ENCODE measurements at places on chromosomes 5 and 9.

GRCh38 chr5:144151026-144151425, 19.4 kb downstream of the YIPF5 start:
- DNase-seq: no peak

DNA sequence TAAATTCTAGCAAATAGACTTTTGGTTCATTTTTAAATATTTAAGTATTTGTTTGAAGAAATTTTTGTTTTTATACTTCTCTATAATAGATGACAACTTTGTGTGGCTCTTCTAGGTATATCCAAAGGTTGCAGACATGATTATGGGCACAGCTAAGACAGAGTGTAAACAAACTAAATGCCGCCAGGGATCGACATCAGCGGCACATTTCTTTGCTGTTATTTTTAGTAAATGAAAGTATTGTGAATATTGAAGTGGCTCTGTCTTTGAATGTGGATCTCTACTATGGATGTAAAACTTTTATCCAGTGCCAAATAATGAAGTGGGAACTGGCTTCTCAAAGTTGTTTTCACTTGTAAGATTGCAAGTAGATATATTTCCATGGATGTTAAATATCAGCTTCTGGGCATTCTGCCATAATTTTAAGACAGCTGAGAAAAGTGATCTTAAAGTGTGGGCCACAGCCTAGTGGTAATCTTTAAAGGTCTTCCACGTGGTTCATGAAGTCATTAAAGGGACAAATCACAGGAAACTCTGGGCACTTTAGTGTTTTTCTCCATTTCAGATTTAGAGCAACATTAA, 589.9 kb downstream of the ZNF608 start:
- no peak for DNase-seq

- no peak for DNase-seq
Observed at GRCh38 chr5:134550271-134551214, 25.1 kb downstream of the JADE2 start.

DNA sequence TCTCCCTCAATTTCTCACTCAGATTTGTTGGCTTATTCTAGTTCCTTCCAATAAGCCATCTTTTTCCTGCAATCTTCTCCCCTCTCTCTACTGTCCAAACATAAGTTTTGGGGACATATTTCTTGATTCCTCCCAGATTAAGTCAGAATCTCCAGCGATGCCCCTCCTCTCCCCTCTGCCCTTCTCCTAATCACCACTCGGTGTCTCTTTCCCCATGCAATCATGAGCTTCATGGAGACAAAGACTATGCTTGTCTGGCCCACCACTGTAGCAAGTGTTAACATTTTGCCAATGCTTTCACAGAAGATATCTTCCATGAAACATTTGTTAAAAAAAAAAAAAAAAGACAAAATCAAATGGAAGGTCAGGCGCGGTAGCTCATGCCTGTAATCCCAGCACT, 42.4 kb downstream of the PDE6A start:
- DNase-seq: no peak

GRCh38 chr5:176134529-176135223, 103.5 kb upstream of the SIMC1 start:
- DNase-seq: no peak

- DNase-seq: no peak
Observed at GRCh38 chr5:136089791-136090190, 42.9 kb upstream of the SMAD5 start.

- DNase-seq: no peak
Observed at GRCh38 chr5:127053049-127053448, 20.3 kb downstream of the C5orf63 start.

DNA sequence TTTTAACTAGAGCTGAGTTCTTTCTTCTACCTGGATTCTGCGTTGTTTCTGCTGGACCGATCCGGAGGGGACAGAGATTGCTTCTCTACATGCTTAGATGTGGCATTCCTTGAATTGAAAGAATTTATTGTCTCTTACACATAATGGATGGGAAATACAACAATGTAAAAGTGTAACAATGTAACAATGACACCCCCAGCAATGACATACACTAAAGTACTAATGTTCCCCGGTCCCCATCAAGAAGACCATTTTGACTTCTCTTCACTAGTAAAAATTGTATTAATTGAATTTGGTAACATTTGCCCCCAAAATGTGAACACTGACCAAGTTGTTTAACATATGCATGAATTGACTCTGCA, 760.2 kb downstream of the TAF11L14 start:
- DNase-seq: no peak

DNA sequence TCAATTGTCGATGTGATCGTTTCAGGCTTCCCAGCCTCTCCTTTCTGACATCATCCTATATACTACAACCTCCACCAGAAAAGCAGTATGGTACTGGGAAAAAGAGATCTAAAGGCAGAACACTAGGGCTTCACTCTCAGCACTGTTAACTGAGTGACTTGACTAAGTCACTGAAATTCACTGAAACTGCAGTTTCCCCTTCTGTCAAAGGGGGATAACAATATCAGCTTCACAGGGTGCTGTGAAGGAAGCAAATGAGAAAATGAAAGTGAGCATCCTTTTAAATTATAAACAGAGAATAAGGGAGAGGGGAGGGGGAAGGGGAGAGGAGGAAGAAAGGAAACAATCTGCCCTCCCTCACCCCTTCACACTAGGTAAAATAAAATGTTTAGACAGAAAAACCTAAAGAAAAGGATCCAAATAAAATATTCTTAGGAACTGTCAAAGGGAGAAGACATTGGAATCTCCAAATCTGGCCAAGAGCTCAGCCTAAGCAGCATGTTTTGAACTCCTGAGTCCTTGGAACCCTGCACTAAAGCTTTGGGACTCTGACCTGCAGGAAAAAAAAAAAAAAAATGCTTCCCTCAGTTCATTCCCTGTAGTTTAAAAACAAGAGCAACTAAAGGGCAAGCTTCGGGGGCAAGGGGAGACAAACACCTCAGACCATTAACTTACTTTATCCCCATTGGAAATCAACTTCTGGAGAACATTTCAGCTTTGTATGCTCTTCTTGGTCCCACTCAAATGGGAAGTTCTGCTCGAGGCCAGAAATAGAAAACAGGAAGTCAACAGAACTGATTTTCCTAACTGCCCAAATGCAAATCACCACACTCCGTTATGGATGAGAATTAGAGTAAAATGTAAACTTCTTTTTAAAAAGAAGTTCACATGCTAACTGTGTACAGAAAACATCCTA, 178.3 kb downstream of the DEPDC1B start:
- no peak for DNase-seq

GRCh38 chr5:73902327-73903051, 276.5 kb downstream of the ARHGEF28 start:
- DNase-seq: peak; percentile 47

GRCh38 chr5:170226661-170227060, 6.1 kb upstream of the C5orf58 start:
- no peak for DNase-seq

GRCh38 chr9:121958530-121958929, 134.6 kb downstream of the TTLL11 start:
- DNase-seq: no peak

DNA sequence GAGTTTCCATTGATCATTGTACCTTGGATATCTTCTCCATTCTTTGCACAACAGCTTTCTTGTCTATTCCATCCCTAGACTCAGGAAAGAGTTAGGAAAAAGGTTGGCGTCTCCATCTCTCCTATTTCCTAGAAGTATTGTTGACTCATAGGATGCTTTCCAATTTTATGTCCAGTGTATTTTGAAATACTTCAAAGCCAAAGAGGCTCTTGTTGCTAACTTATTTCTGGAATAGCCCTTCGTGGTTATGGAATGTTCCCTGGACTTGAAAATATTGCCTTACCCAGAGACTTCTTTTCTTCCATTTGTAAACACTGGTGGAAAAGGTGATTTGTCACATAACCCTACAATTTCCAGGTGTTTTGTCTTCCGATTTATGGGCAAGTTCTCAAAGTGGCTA, 402.3 kb upstream of the ZNF608 start:
- DNase-seq: no peak

DNA sequence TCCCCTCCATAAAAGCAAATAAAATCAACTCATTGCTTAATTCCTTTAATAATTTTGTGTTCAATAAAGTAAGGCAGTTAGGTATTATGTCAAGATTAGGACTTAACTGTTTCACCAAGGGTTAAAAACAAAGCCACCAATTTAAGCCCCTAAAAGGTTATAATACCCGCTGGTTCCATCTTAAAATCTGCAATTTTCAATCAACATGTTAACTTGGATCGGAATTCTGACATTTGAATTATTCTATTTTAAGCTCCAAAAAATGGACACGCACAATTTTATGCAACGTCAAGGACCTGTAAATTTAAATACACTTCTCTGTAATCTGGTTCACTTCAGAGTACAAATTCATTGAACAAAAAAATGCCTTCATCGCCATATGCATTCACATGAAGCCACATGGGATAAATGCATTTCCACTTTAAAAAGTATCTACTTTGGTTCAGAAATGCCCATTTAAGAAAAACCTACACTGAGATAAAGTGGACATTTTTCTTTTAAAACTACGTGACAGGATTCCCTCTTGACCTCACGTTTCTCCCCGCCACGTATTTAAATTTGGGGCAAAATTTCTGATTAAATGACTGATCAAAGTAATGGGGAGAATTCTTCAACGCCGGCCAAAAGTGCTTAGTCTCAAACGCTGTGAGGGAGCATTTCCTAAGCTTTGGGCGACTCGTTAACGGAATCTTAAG, 721 bp downstream of the GIN1 start:
- peak; percentile 26 for DNase-seq

- no peak for DNase-seq
Observed at GRCh38 chr5:24226479-24226878, 418.3 kb downstream of the CDH10 start.

DNA sequence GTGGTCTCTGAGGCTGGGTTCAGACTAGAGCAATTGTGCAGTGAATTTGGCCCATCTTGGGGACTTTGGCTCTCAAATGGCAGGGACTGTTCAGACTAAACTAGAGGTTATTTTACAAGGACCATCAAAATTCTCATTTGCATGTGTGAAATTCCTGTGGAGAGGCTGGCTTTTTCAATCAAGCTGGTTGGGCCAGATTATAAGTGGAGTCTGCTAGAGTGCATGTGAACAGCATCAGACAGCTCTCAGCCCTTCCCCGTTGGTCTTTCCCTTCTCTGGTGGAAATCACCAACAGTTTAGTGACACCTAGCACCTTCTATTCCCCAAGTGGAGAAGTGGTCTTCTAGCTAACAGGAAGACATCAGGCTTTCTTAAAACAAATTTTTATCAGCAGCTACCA, 301.3 kb downstream of the CWC27 start:
- no peak for DNase-seq

DNA sequence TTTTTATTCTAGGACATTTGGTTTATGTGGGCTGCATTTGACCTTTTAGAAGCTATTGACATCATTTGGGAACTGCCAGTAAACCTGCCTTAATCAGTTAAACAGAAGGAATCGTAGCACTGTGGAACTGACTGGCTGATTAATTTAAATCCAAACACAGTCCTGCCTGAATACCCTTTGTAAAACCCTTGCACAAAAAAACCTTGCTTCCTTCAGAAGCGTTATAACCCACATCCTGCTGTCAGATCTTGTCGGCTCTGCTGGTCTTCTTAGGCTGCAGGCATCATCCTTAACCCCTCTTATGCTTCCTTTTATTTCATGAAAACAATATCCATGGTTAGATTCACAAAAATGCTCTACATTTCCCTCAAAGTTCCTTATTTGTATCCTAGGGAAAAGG, 46.3 kb downstream of the PAM start:
- peak; percentile 38 for DNase-seq

DNA sequence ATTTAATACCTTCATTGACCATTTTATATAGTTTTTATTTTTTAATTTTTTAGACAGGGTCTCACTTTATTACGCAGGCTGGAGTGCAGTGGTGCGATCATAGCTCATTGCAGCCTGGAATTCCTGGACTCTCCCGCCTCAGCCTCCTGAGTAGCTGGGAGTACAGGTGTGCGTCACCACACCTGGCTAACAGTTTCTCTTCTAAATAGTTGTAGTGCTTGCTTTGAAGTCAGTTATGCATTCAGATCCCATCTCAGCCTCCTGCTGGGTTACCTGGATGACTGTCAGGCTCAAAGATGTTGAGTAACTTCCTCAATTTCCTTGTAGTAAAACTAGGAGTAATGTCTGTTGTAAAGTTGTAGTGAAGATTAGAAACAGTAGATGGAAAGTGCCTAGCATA, 21.4 kb downstream of the SNX18 start:
- no peak for DNase-seq

DNA sequence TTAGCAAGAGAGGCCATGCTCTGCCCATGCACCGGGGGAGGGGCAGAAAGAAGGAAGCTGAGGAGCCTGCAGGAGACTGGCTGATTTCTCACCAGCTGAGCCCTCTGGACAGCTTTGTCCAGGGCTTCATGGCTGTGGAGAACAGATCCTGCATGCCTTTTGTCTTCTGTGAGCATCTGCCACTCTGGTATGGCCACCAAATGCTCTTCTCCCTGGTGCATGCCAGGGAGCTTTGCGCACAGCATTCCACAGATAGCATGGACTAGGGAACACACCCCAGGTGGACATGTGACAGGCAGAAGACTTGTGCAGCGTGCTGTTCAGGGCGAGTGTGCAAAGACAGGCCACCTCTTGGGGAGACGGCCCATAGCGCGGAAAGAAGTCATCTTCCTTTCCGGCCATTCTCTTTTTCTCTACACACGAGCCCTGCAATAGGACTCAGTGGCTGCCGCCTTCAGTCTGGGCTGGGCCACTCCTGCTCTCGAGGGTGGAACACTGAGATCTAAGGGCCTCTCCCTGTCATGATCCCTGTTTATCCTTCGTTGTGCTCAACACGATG, 56.7 kb downstream of the GADD45G start:
- DNase-seq: no peak

DNA sequence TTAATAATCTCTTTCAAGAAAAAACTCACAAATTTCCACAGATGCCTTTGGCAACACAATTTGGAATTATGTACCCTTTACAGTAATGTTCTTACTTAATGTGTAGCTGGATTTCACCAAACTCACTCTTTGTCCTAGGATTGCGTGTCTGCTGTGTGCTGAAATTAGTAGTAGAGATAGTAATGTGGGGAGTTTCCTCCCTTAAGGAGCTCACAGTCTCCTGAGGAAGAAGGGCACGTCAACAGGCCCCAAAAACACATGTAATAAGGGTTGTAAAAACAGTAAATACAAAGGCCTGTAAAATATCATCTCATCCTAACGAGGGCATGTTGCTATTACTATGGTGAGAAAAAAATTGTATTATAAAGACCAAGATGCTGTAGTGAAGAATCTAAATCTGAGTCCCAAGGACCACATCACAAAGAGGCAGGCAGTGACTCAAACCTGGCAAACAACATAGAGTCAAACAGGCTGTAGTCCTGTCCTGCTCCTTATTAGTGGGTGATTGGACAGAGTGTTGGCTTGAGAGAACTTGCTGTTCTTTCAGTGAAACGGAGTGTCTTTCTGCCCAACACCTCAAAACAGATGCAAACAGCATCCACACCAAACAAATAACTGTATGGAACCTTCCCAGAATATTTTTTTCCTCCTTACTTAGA, 83.2 kb upstream of the PAPPA start:
- no peak for DNase-seq

DNA sequence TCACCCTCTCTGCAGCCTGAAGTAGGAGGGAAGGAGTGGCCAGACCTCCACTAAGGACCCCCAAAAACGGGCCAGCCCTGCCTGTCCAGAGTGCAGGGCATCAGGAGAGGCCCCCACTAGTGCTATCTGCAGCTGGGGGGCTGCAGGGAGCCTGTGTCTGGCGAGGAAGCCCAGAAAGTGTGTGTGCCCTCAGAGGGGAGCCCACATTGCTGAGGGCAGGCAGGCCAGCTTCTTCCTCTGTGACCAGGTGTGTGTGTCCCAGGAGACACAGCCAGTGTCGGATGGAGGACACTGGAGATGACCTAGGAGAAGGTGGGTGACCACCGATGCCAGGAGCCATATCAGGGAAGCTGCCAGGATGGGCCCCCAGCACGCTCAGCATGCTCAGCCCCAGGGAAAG, 218.7 kb downstream of the IRX2 start:
- no peak for DNase-seq

Measured in CD4-positive, alpha-beta T cell treated with Interleukin-15 for 4 hours (primary cell).